ENCODE measurements at places on chromosomes 6 and 20.
A peak's percentile ranks its signal among the peaks of the same experiment; 100 is the strongest.

DNA sequence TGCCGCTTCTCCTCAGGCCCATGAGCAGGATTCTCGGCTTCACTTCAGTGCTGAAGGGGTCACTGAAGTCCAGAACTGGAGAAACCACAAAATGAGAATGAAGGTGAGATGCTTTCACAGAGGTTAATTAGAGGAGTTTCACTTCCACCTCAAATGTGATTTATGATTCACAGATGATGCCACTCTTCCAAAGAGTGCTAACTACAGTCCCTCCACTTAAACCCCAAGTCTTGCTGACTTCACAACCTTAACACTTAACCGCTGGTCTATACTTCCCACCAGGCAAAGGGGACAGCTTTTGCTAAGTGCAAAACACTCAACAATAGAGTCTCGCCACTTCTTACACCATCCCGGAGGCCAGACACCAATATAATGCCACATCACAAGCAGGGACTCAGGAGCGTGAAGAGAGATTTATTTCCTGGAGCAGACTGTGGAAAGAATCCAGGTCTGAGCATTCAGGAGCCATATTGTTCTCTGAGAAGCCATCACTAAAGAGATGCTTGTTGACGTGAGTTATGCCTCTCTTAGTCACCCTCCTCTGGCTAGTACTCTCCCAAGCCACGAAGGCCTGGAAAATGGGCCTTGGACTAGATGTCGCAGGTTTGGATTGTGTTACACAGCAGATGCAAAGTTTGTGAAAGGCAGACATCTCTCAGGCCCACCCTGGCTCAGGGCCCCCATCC, 24.4 kb downstream of the RRAGD start:
- DNase-seq = no peak

DNA sequence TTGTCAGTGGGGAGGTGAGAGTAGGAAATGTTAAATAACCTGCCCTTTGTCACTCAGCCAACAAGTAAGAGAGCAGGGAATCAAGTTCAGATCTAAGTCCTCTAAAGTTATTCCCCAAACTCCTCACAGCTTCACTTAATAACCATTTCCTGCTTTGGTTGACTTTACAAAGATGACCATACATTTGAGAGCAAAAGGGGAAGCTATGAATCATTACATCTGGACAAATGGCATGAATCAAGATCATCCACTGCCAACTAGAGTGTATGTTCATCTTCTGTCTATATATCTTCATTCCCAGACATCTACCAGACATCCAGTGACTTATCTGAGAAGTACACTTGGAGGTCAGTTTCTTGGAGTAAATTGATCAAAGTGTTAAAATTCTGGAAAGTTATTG, 15.1 kb upstream of the HIVEP2 start:
- DNase-seq = no peak

DNA sequence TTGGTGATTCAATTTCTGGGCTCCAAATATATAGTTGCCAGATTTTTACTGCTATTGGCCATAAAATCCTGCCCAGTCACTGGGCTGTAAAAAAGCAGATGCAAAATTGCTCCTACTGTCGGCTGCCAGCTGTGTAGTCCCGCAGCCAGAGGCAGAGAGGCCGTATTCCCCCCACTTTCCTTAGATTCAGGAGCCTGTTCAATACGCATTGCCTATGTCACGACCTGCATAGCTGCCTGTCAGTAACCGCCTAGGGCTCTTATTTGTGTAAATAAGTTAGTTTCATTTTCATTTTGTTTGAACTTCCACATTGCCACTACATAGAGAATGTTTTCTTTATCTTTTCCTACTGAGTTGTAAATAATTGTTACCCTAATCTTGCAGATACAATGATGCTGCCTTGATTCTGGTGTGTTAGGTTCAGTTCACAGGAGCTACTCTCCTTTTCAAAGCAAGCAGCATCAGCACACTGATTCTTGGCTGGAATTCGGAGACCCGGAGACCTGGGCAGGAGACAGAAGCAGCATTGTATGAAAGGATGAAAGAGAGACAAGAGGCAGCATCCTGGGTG, 46.0 kb upstream of the UST start:
- DNase-seq = no peak

DNA sequence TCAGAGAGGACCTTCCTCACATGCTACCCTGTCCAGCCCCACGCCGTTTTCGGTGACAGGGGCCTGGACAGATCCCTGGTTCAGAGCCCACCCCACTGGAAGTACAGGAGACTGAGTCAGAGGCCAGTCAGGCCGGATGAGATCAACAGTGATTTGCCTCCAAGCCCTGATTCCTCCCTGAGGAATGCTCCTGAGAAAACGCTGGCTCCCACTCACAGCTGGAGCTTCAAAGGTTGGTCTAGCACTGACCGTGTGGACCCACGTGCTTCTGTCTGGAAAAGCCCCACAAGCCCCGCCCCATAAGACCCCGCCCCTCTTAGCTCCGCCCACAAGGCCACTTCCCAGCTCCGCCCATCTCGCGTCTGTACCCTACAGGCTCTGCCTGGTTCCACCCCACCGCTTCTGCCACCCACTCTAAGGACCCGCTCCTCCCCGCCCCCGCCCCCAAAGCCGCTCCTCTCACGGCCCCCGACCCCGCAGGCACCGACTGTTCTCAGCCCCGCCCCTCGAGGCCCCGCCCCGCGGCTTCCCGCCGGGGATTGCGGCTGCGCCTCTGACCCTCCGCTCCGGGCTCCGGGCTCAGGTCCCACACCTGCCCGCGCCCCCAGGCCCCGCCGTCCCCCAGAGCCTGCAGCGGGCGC, 64.9 kb upstream of the BHLHE23 start:
- DNase-seq = peak; percentile 17

GRCh38 chr20:14848806-14849205, 511.4 kb upstream of the FLRT3 start:
- DNase-seq = no peak

DNA sequence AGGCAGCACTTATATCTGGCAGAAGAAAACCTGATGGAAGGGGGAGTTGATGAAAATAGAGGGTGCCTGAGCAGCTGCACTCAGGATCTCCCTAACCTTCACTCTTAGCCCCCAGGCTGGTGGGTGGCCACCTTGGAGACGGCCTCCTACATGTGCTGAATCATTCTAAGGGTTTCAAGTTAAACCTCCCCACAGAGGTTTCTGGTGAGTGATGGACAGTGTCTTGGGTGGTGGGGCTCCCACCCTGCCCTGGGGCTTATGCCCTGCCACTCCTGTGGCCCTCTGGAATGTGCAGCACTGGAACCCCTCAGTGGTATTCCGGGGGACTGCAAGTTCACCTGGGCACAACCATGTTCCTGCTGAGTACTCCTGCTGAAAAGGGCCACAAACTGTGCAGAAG, 357.2 kb downstream of the CD83 start:
- no peak for DNase-seq

GRCh38 chr6:24492475-24492874, 2.3 kb upstream of the ALDH5A1 start:
- no peak for DNase-seq

DNA sequence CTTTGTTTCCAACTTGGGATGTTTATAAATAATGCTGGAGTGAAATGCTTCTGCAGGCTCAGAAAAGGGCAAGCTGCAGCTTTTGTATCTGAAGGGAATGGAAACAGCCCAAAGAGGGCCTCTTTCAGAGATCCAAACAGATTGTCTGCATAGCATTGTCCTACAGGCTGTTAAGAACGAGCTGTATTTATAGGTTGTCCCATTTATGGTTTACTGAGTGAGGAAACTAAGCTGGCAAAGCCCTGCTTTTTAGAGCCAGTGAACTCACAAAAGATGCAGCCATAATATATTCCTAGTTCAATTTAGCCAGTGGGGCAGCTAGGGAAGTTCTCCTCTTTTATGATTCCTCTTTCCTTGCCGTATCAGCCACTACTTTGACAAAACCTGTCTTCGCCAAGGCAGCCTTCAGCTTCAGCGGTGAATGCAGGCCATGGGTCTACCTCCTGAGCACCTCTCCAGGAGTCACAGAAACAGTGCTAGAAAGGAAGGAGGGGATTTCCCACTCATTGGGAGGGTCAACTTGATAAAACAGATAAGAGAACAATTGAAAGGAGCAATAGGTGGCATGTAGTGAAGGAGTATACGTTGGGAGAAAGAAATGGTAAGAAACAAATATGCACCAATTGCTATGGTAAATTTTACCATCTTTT, 15.0 kb downstream of the KIAA0319 start:
- no peak for DNase-seq

DNA sequence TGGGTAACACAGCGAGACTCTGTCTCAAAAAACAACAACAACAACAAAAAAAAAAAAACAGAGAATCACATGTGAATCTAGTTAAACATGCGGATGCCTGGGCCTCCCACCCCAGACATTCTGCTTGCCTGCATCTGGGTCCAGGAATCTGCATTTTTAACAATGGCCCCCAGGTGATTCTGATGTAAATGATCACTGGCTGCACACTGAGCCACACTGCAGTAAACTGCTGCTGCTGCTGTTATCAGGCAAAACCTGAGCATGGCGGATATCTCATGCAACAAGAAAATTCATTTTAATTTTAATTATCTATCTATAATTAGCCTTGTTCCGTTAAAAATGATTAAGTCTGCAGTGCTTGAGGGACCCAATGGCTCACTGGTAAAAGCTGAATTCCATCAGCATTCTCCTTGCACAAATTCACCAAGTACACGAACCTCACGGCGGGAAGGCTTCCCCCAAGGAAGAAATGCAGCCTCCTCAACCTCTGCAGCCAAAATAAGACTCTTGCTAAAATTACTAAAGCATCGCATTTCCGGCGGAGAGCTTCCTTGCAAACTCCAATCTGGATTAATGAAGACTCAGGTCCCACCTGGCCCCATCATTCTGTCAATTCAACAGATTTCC, 81.6 kb upstream of the SNX9 start:
- DNase-seq = no peak

GRCh38 chr20:34547844-34548613, 10.5 kb upstream of the MAP1LC3A start:
- DNase-seq = no peak

GRCh38 chr6:94478133-94479005, 1059.0 kb upstream of the EPHA7 start:
- DNase-seq = no peak

- no peak for DNase-seq
Measured at GRCh38 chr6:18110162-18110561, 12.3 kb downstream of the NHLRC1 start.

DNA sequence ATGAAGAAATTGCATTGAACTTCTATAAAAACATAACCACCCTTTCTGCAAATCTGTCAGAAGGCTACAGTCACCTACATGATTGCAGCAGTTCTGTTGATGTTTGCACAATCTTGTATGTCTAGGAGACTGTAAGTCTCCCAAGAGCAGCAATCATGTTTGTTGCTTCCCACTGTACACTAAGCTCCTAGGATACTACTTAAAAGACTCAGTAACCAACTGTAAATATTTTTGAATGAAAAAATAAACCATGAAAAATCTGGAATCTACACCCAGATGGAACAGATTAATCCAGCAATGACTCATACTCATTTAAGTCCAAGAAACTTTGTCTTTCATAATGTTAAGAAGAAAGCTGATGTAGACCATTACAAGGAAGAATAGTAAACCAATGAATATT, 168.5 kb upstream of the ATXN1 start:
- DNase-seq = no peak

- DNase-seq = no peak
Measured at GRCh38 chr20:7399575-7399974, 540.7 kb downstream of the HAO1 start.
